Esophagus mucosa (tissue), 1 donor: ENCODE measurements at places on chromosomes 2 and 18. TPM values are rescaled to one million over a fixed set of nuclear protein-coding genes. Genes with fewer than 3 reads are reported as not detected.

The COL3A1 gene
- total RNA-seq, result 43.8 TPM

The POTEI gene
- not detected for total RNA-seq

The IFT172 gene
- 10.3 TPM for total RNA-seq

The DCDC2C gene
- not detected for total RNA-seq

The STPG4 gene
- 0.16 TPM for total RNA-seq

The ANKRD30BL gene
- not detected for total RNA-seq

The KCNIP3 gene
- total RNA-seq, result 0.96 TPM

The CDH2 gene
- not detected for total RNA-seq

The TWIST2 gene
- 0.48 TPM for total RNA-seq

The ALS2 gene
- total RNA-seq, result 8.5 TPM

The FOXD4L1 gene
- total RNA-seq, result 0.16 TPM

The SLC30A3 gene
- not detected for total RNA-seq

The CTAGE1 gene
- total RNA-seq, result not detected

The STEAP3 gene
- 11.6 TPM for total RNA-seq

The CAPN13 gene
- total RNA-seq, result 1.4 TPM

The MAB21L4 gene
- 148 TPM for total RNA-seq

The COLEC11 gene
- not detected for total RNA-seq

The TDRD15 gene
- total RNA-seq, result not detected

The RAMP1 gene
- total RNA-seq, result 2.2 TPM

The ARHGAP28 gene
- total RNA-seq, result 2.4 TPM

The EMILIN1 gene
- total RNA-seq, result 3.0 TPM

The PAIP2B gene
- 9.8 TPM for total RNA-seq

The PNO1 gene
- 10.8 TPM for total RNA-seq

The MARCO gene
- 0.80 TPM for total RNA-seq

The CDK5R2 gene
- not detected for total RNA-seq

The MFSD2B gene
- not detected for total RNA-seq

The TFPI gene
- total RNA-seq, result 9.1 TPM

The KYNU gene
- 33.6 TPM for total RNA-seq

The CKAP2L gene
- 14.0 TPM for total RNA-seq

The LYG2 gene
- total RNA-seq, result not detected

The RNU2-63P gene
- 5.2 TPM for total RNA-seq

The CNPPD1 gene
- total RNA-seq, result 49.3 TPM

The TCF23 gene
- total RNA-seq, result not detected

The PTPRN gene
- not detected for total RNA-seq

The ERCC3 gene
- total RNA-seq, result 19.0 TPM

The FBXO36 gene
- 1.8 TPM for total RNA-seq

The CNGA3 gene
- total RNA-seq, result not detected

The POTEC gene
- not detected for total RNA-seq

The PUS10 gene
- total RNA-seq, result 3.4 TPM

The ATP6V1B1 gene
- total RNA-seq, result 2.4 TPM

The EPB41L3 gene
- total RNA-seq, result 16.3 TPM
